GM23248 (cell line): ENCODE measurements at places on chromosomes 2 and 18. TPM values are rescaled to one million over a fixed set of nuclear protein-coding genes. Genes with fewer than 3 reads are reported as not detected.

Gene EVX2
- not detected in 2 replicates for polyA plus RNA-seq

Gene NEUROD1
- polyA plus RNA-seq = not detected in 2 replicates

Gene AGXT
- not detected in 2 replicates for polyA plus RNA-seq

Gene BOLL
- polyA plus RNA-seq = not detected in 2 replicates

Gene WDFY1
- 60.6 and 65.1 TPM in 2 replicates for polyA plus RNA-seq

Gene OXER1
- polyA plus RNA-seq = not detected in 2 replicates

Gene TNFAIP6
- polyA plus RNA-seq = 10.2 and 10.7 TPM in 2 replicates

DNA sequence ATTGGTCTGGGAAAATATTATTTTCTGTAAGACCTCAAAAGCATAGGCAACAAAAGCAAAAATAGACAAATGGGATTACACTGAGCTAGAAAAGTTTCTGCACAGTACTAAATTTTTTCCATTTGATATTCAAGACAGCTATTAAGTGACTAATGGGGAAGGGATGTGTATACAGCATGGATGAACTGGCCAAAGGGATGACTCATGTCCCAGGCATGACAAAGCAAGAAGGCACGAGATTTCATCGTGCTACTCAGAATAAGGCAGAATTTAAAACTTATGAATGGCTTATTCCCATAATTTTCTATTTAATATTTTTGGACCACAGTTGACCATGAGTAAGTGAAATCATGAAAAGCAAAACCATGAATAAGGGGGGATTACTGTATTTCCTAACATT is 1250.1 kb upstream of the GYPC start:
- DNase-seq = peak; percentile 87

- peak; percentile 73 for DNase-seq
Observed at GRCh38 chr2:210195101-210195852, 24.1 kb upstream of the KANSL1L start.

GRCh38 chr2:26018184-26019055 is 15.5 kb upstream of the RAB10 start:
- peak; percentile 96 for DNase-seq

- peak; percentile 56 for DNase-seq
Observed at GRCh38 chr2:132923787-132924186, 253.8 kb upstream of the LYPD1 start.

GRCh38 chr2:239079671-239080294 is 231.9 kb downstream of the TWIST2 start:
- DNase-seq = no peak

GRCh38 chr2:100142393-100142792 is at the start of gene AFF3:
Gene AFF3 (minus strand): TSS chr2:100142590. CDS start chr2:100104454, 38,136 bp downstream.
- no peak for DNase-seq

DNA sequence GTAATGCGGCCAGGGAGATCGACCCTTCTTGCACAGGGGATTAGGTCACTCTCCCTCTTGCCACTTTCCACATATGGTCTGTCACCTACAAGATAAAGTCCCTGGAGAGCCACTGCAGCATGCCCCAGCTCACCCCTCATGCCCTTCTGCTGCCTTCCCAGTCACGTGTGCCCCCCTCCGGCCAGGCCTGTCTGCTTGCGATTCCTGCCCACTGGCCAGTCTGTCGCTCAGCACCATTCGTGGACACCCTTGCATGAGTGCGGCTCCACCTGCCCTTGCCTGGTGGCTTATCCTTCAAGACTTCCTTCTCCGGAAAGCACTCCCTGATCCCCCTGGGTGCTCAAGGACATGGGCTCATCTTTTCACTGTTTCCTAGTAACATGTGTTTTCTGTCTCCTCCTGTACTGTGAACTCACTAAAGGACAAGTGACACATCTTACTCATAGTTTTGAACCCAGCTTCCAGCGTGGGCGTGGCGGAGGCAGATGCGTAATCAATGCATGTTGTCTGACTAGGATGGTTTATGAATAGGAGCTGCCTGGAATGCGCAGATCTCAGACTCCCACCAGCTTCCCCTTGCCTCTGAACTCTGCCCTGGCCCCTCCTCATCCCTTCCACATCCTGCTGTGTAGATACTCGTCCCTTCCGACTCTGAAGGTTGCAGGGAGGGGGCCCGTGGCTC is 7.8 kb upstream of the NT5DC4 start:
- peak; percentile 93 for DNase-seq

- no peak for DNase-seq
Observed at GRCh38 chr2:239096676-239097427, 249.0 kb downstream of the TWIST2 start.

DNA sequence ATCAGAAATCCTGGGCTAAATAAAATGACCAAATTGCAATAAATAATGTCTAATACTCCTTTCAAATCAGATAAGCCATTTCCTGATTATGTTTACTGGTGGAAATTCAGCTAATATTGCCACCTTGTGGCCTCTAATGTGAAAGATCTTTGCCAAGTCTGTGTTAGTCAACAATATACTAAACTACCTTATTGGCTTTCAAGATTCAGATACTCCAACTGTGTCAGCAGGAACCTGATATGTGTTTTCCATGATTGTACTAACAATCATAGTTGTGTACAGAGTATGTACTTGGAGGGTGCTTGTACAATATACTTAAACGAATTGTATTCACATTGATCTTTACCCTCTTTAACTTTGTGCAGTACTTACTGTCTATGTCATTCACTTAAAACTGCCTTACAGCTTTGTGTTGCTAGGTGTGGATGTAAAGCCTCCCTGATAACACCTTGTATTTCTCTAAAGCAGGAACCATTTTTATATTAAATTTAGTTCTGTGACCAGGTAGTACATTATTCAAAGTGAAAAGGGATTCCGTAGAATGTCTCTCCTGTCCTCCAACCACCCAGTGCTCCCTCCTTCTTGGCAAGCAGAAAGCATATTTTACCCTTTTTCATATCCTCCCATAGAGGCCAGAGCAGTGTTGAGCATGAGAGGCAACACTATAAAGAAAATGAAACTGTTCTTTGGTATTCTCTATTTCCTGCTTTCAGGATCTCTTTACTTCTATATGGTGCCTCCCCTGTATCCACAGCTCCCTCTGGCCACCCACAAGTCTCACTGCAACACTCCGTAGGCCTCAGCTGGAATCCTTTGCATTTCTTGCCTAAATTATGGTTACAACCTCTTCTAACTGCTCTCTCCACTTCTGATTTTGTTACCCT is 75.2 kb upstream of the C2orf15 start:
- DNase-seq = peak; percentile 70

- DNase-seq = no peak
Observed at GRCh38 chr2:122249673-122250072, 494.2 kb downstream of the TSN start.

- DNase-seq = peak; percentile 39
Observed at GRCh38 chr2:12605936-12606335, 110.8 kb upstream of the TRIB2 start.

GRCh38 chr2:237199577-237199976 is 113.9 kb downstream of the COPS8 start:
- DNase-seq = peak; percentile 26

GRCh38 chr2:13106302-13106701 is 389.6 kb downstream of the TRIB2 start:
- DNase-seq = no peak

- DNase-seq = no peak
Observed at GRCh38 chr2:196468394-196468793, 171.1 kb upstream of the CCDC150 start.

- DNase-seq = no peak
Observed at GRCh38 chr18:58178511-58178910, 134.5 kb downstream of the NEDD4L start.

DNA sequence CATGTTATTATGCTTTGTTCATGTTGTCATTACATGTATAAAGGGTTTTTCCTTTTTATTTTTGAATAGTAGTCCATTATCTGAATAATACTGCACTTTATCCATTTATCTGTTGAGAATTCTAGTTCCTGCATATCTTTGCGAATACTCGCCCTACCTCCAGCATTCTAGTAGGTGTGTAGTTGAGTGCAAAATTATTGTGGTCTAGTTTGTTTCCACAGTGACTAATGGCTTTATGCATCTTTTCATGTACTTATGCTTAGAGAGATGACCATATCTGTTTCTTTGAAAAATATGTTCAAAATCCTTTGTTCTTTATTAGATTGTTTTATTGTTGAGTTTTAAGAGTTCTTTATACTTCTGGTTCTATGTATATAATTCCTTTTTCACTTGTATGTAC is 48.8 kb downstream of the EIF5B start:
- peak; percentile 12 for DNase-seq

DNA sequence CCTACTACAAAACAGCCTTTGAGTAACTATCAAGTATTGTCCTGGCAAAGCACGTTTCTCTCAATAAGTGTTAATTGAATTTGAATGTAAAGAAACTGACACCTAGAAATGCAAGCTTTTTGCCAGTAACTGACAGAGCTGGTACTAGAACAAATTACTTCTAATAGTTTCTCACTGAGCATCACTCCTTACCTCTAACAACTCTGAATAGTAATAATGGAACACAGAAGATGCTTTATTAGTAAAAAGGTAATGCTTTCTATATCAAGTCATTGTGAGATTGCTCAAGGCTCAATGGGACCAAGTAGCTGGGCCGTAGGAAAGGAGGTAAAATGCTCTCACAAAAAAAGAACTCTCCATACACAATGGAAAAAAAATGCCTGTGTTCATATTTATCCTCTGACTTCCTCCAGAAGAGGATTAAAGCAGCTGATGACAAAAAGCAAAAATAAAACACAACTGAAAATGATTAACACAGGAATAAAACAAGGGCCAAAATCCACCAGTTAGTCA is 11.8 kb downstream of the RASGRP3 start:
- peak; percentile 15 for DNase-seq

GRCh38 chr2:193566276-193566675 is 1371.5 kb upstream of the TMEFF2 start:
- DNase-seq = no peak

GRCh38 chr2:132581991-132582738 is 87.8 kb downstream of the LYPD1 start:
- peak; percentile 5 for DNase-seq

DNA sequence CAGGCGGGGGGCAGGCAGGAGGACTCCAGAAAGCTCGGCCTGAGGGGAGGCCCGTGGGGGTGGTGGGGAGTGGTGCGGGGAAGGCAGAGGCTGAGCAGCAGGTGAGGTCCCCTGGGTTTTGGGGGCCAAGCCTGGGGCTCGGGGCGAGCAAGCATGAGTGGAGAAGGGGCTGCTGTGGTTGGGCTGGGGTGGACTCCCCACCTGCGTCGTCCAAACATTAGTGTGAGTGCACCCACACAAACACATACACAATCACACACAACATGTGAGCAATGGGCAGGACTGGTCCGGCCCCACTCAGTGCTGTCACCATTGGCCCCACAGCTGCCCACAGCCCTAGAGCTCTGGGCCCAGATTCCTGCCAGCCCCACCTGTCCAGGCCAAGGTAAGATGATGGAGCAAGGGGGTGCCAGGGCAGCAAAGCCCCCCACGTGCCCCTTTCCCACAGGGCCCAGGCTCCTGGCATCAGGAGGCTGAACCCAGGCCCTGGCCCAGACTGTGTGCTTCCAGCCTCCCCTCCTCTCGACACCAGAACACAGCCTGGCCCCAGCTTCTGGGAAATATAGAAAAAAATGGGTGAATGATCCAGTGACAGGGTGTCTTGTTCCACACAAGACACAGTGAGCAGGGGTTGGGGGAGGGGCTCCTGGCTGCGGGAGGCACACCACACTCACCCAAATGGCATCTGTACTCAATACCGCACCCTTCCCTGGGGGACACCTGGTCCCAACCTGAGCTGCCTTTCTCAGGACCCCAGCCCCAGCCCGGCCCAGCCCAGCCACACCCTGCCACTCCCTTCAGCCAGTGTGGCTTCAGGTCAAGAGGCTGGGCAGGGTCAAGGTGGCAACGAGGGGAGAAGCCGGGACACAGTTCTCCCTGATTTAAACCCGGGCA is 463 bp upstream of the ALPP start:
- no peak for DNase-seq

DNA sequence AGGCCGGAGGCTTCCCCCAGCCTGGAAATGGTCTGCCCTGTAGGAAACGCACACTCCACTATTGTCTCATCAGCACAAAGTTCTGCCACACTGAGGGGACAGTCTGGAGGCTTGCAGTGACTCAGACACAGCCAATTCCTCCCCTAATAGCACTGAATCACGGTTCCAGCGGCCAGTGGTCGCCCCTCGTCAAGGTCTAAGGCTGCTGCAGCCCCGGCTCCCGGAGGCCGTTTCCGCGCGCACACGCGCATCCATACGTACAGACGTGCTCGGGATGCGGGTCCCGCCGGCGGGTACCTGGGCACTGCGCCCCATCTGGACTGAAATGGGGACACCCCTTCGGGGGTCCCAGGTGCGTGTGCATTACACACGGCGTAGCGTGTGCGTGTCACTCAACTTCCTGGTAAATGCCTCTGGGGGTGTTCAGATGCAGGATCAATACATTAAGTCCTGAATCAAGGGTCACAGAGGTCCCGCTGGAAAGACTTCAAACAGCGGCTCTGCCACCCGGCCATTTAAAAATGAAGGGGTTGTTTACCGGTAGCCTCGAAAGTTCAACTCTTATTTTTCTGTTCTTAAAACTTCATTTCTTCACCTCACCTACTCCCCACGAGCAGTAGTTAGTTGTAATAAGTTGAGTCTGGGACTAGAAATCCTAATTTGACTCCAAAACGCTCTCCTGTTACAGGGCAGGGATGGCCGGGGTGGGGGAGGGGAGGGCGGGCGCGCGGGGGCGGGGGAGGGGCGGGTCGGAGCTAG is 572 bp upstream of the ZNF516 start:
- peak; percentile 79 for DNase-seq

DNA sequence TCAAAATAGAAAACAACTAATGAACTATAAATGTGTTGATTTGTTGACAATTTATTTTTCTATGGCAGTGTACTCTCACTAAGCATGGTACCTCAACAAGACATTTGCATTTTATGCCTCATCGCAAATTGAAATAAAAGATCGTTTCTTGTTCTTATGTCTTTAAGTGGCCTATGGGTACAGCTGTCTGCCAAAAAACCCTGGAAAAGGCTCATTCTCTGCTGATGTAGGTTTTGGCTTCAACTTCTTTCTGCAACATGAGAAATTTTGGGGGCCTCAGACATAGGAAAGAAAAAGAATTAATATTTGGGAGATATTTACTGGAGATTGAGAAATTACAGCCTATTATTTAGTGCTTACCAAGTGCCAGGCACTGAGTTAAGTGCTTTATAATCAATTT is 205.1 kb upstream of the DPP10 start:
- no peak for DNase-seq

GRCh38 chr2:892892-893291 is 57.8 kb upstream of the SNTG2 start:
- no peak for DNase-seq

DNA sequence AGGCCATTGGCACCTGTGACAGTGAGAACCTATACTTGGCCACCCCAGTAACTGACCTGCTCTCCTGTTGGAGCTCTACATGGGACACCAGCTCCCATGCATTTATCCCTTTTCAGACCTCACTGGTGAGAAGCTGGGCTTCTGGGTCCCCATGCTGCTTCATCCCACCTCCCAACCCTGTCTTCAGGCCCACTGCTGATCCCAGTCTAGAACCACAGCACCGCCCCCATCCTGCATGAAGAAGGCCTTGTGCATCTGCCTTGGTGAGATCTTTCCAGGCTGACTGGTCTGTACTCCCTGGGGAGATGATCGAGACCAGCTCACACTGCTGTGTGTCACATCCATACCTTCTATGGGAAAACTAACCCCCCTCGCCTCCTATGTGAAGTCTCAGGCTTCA is 22.7 kb downstream of the TTC32 start:
- peak; percentile 57 for DNase-seq
